ENCODE measurements at places on chromosomes 6 and 20.

- DNase-seq: peak; percentile 24
These were observed 48.1 kb downstream of the TCP11 start for GRCh38 chr6:35093118-35093445.

- no peak for DNase-seq
These were observed 1.9 kb downstream of the VWA7 start for GRCh38 chr6:31775184-31775583.

DNA sequence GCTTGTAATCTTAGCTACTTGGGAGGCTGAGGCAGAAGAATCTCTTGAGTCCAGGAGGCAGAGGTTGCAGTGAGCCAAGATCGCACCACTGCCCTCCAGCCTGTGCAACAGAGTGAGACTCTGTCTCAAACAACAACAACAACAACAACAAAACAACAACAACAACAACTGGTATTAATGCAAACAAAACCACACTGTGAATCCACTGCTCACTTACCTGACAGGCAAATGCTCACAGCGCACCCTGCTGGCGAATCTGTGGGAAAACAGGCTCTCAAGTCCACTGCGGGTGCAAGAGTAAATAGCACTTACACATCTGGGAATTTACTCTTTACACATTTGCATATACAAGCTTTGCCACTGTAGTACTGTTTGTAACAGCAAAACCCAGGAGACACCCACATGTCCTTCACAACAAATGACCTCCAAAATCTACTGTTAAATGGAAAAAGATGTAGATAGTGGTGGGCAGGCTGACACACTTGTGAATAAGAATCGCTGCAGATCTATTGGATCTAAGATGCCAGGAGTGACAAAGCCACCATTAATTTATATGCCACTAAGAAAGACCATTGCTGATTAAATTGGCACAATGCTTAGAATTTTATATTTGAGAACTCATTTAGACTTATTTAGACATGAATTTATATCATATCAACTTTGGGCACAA lies 29.3 kb downstream of the NSFL1C start:
- peak; percentile 60 for DNase-seq

GRCh38 chr6:165939047-165939446 lies 228.6 kb downstream of the TBXT start:
- DNase-seq: no peak

- DNase-seq: no peak
These were observed 4.2 kb downstream of the DUSP22 start for GRCh38 chr6:296151-297122.

GRCh38 chr6:42532038-42532669 lies 31.7 kb upstream of the UBR2 start:
- no peak for DNase-seq

- no peak for DNase-seq
These were observed 220.8 kb upstream of the MARCKS start for GRCh38 chr6:113636357-113636824.

DNA sequence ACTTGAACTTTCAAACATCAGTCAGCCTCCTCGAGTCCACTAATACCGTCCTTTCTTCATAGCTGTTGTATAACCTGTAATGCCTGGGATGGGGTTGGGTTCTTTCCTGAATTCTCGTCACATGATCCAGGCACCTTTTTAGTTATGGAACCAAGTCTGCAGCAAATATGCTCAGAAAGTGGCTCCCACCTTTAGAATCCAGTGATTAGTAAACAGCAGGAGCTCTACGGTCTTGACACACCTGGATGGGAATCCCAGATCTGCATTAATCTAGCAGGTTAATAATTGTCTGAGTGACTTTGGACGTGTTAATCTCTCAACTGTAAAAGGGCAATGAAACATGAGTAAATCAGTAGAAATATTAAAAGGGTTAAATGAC lies 729 bp upstream of the ZHX3 start:
- no peak for DNase-seq

- no peak for DNase-seq
These were observed 2.0 kb upstream of the PNPLA1 start for GRCh38 chr6:36267731-36268477.

DNA sequence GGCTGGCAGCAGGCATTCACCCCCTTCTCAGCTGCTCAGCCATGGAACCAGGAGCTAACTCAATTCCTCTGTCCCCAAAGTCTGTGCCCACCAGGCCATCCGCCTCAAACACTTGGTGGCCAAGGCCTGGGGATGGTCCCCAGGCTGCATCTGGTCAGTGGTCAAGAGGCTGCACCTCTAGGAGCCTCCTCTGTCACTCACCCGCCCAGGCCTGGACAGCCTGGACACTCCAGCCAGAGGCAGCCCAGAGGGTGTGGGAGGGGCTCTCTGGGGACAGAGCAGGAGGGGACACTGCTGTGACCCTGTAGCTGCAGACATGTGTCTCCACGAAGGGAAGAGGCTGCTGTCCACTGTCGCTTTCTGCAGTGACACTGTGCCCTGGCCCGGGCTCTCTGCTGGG lies 416.6 kb upstream of the SULF2 start:
- DNase-seq: no peak

DNA sequence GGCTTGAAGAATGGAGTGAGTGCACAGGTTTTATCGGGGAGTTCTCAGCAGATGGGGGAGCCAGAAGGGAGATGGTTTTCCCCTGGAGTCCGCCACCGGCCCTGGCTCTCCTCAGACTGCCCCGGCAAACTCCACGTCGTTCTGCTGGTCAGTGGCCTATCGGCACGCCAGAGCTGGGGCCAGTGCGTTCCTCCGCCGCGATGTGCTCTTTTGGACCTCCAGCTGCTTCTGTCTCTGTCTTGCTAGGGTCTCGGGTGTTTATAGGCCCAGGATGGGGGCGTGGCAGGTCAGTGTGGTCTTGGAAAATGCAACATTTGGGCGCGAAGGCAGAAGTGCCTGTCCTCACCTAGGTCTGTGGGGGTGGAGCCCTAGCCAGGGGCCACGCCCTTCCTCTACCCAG lies 53.0 kb upstream of the ADTRP start:
- DNase-seq: no peak

- DNase-seq: no peak
These were observed 39.1 kb upstream of the GTSF1L start for GRCh38 chr20:43765916-43766315.

- no peak for DNase-seq
These were observed 205.2 kb upstream of the CDH4 start for GRCh38 chr20:61046721-61047351.

GRCh38 chr20:24960302-24960801 lies 11.3 kb downstream of the CST7 start:
- no peak for DNase-seq

DNA sequence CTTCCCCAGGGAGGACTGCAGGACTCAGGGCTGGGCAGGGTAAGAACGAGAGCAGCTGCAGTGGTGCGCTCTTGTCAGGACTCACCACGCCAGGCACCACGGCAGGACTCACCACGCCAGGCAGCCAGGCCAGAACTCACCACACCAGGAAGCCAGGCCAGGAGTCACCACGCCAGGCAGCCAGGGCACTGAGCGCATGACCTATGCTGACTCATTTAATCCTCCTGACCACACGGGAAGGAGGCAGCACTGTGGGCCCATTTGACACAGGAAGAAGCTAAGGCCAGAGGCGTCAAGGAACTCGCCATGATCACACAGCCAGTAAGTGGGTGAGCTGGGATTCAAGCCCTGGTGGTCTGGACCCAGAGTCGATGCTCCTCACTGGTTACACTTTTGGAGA lies 189.3 kb downstream of the PREX1 start:
- no peak for DNase-seq

GRCh38 chr20:45377269-45377668 lies 856 bp downstream of the TP53TG5 start:
- no peak for DNase-seq

DNA sequence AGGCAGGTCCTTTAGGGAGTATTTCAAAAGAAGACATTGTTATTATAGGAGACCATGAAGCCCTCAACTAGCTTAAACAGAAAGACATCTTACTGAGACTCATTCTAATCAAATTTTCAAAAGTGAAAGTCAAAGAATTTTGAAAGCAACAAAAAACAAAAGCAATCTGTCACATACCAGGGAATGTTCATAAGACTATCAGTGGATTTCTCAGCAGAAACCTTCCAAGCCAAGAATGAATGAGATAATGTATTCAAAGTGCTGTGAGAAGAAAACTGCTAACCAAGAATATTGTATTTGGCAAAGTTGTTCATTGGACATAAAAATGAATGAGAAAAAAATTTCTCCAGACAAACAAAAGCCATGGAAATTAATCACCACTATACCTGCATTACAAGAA lies 48.2 kb upstream of the FUT9 start:
- DNase-seq: no peak

DNA sequence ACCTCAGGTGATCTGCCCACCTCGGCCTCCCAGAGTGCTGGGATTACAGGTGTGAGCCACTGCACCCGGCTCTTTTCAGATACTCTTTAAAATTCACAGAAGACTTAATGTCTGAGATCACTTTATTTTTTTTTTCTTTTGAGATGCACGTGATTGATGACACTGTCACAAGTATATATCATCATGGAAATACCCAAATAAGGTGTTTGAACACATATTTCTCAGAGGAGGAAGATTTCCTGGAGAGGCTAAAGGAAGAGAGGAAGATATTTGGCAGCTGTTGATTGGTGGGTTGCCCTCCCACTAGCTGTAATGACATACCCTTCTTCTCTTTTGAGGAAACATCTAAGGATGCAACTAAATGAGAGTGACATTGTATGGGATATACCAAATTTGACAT lies 225.9 kb upstream of the CITED2 start:
- DNase-seq: no peak

GRCh38 chr20:60313614-60314013 lies 355.4 kb downstream of the CDH26 start:
- DNase-seq: no peak

DNA sequence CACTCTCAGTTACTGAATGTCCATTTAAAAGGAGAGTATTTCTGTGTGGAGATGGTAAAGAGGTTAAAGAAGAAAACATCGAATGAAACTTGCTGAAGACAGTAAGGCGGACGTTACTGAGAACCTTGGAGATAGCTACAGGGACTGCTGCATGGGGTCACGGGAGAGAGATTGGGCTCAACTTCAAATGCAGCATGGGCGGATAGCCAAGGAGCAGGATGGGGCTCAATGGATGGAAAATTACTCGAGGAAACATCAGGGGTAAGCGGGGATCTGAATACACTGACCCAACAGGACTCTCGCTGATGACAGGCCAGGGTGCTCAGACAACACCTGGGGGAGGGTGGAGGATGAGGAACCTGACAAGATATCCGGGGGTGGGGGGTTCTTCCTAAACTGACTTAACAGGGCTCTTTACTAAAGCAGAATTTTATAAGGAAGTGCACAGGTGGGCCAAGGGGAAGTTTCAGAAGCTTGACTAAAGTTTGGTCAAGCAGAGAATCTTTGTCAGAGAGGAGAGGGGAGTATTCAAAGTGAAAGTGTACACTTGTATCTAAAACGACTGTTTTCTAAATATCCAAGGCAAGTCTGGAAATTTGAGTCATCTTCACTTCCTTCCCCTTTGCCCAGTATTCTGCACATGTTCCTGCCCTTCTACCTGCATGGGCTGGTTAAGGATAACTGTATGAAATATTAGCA lies 22.8 kb downstream of the ECT2L start:
- no peak for DNase-seq

GRCh38 chr6:157632821-157633220 lies 190.2 kb upstream of the SNX9 start:
- DNase-seq: peak; percentile 49

DNA sequence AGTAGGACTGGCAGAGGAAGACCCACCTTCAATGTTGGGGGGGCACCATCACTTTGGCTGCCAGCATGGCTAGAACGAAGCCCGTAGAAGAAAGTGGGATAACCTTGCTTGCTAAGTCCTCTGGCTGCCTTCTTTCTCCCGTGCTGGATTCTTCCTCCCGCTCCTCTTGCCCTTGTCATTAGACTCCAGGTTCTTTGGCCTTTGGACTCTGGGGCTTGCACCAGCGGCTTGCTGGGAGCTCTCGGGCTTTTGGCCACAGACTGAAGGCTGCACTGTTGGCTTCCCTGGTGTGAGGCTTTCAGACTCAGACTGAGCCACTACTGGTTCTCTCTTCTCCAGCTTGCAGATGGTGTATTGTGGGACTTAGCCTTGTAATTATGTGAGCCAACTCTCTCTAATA lies 28.2 kb downstream of the GSTA2 start:
- DNase-seq: no peak

DNA sequence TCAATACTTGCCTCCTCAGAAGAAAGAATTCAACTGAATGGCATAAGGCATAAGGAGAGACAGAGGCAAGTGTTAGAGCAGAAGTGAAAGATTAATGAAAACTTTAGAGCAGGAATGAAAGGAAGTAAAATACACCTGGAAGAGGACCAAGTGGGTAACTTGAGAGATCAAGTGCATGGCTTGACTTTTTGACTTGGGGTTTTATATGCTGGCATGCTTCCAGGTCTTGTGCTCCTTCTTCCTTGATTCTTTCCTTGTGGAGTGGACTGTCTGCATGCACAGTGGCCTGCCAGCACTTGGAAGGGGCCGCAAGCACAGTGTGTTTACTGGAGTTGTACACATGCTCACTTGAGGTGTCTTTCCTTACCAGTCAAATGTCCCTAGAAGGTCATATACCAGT lies 222.1 kb upstream of the UFL1 start:
- no peak for DNase-seq

DNA sequence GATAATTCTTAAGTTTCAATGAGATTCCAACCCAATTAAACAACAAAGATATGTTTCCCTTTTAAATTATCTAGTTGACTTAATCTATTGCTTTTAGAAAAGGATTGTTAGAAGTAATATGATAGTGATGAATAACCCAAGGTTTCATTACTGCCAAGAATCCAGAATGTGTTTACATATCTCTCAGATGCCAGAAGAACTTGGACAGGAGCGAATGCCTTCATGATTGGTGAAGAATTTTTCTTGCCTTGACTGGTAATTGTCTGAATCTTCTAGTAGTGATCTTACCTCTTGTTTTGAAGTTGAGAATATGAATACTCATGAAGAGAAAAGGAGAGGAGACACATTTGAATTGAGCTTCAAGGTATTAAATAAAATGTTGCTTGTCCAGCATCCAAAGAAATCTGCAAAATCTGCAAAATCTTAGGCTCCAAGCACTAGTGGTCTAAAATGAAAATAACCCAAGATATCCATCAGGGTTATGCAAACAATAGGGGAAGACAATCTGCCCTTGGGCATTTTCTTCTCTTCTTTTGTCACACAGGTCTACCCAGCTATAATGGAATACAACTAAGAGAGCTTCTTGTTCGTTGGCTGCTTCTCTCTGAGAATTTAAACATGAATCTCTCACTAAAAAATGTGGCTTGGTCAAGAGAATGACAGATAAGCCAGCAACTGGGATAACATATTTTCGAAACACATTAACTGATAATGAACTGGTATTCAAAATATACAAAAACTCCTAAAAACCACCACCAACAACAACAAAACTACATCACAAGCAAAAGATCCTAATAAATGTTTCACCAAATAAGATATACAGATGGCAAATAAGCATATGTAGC lies 928.9 kb downstream of the EYS start:
- DNase-seq: no peak

Measured in AG09319 (cell line).